Stimulated activated CD8-positive, alpha-beta memory T cell treated with anti-CD3 and anti-CD28 coated beads, Interleukin-15, amount 100 ng/mL, for 1 hour (primary cell): ENCODE measurements at places on chromosomes 6 and 20.

DNA sequence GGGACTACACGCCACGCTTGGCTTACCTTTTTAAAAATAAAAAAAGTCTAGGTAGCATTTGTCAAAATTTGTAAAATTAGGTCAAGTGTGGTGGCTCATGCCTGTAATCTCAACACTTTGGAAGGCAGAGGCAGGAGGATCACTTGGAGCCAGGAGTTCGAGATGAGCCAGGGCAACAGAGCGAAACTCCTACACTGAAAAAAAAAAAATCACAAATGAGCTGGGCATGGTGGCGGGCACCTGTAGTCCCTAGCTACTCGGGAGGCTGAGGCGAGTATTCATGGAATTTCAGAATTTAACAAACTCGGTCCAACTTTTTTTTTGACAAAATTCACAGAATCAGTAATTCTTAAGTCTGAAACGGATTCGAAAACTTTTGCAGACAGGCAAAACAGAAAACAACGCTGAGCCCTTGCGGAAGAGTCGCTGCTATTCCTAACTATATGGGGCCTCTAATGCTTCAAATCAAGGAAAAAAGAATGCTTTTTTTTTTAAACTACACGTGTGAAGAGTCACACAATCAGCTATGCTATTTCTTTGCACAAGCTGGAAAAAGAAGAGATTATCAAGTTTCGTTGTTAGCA lies 62.9 kb downstream of the GTF2H5 start:
- no peak for DNase-seq

GRCh38 chr6:129731428-129731827 lies 21.5 kb upstream of the ARHGAP18 start:
- DNase-seq: no peak

GRCh38 chr20:49935746-49936152 lies 448 bp upstream of the RNF114 start:
- DNase-seq: no peak

GRCh38 chr6:137878486-137879285 lies 11.6 kb downstream of the TNFAIP3 start:
- DNase-seq: no peak

GRCh38 chr6:136535017-136535765 lies 15.0 kb downstream of the MAP7 start:
- no peak for DNase-seq

DNA sequence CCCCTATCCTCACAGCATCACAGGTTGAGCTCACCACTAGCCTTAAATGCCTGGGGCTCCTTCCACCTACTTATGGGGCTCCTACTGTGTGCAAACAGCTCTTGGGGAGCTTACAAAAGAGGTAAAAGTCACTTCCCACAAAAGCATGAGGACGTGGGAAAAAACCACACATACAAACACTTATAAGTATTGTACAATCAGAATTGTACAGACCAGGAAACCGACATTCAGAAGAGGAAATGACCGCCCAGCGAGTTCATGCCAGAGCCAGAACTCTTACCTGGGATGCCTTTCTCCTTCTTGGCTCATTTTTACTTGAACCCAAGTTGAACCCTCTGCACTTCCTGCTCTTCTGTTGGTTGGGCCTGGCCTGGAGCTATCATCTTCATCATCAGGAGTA lies 6.3 kb upstream of the PPP1R16B start:
- no peak for DNase-seq

- no peak for DNase-seq
Observed at GRCh38 chr20:34180460-34181120, 60.6 kb upstream of the ASIP start.

DNA sequence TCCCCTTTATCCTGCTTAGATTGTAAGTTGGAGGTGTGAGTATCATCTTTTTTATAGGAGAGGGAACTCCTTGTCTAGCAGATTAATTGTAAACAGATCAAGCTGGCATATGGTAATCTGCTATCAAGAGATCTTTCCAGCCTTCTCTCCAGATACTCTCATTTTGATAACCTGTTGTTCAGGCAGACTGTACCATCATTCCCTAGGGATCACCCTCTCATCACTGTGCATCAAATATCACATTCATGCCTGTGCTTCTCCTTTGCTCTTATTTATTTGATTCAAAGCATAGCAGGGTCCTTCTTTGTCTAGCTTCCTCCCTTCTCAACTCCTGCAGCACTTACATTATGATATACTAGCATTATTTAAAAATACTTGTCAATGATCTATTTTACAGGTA lies 73.8 kb downstream of the LRRC1 start:
- DNase-seq: no peak

- no peak for DNase-seq
Observed at GRCh38 chr6:72464246-72464645, 157.6 kb upstream of the KCNQ5 start.

- no peak for DNase-seq
Observed at GRCh38 chr20:15599961-15600360, 973.3 kb downstream of the KIF16B start.

DNA sequence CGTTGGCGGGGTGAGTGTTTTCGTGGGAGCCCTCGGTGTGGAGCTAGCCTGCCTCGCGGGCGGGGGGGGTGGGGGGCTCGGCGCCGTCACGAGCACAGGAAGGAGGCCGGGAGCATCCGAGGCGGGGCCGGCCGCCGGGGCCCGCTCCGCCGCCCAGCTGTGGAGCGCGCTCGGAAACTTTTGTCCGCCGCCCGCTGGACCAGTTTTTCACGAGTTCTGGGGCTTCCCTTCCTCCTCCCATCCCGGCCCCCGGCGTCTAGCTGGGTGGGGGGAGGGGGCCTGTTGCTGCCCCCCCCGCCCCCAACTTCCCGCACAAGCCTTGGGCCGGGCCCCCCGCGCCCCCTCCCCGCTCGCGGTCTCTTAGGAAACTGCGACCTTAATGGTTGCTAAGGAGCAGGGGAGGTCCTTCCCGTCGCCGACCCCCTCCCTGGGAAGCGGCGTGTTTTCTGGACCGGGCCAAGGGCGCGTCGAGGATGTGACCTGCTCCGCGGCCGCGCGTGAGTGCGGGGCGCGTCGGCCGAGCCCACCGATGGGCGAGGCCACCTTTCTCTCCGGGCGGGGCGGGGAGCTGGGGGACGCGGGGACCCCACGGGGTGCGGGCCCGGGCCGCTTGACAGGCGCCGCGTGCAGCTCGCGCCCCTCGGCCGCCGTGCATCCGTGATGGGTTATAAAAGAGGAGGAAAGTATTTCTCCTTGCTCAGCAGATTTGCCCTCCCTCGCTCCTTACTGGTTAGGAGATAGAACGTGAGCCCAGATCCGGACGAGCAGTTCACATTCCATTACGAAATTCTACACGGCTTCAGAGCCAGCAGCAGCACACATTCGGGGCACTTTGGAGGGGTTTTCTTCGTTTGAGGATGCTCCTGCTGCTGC lies 1.4 kb downstream of the RREB1 start:
- no peak for DNase-seq

DNA sequence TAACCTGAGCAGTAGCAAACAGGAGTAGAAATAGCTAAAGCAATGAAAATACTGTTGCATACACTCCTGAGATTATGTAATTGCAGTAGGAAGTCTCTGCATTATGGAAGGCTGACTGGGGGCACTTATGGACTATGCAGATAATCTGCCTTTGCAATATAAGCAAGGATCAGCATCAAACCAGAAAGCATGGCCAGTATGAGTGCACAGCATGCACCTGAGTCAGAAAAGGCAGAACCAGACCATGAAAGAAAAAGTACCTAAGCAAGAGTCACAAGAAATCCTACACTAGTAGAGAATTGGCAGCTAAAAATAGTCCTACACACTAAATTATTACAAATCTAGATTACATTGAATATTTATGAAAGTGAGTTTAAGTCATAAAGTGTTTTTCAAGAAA lies 164.3 kb downstream of the KIF6 start:
- no peak for DNase-seq

DNA sequence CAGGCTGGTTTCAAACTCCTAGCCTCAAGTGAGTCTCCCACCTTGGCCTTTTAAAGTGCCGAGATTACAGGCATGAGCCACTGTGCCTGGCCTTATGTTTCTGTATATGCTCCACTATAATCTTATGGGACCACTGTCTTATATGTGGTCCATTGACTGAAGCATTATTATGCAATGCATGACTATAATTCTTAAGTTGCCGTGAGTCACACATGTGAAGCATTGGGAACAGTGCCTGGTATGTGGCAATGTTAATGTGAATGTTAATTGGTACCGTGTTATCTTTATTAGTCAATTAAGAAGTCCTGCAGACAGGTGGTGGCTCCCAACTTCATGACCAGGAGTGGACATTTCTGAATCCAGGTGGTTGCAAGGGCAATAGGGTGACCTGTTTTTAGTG lies 14.7 kb upstream of the ASXL1 start:
- no peak for DNase-seq

GRCh38 chr20:8518878-8519277 lies 386.8 kb downstream of the PLCB1 start:
- DNase-seq: no peak

- no peak for DNase-seq
Observed at GRCh38 chr6:87364602-87365252, 20.1 kb downstream of the C6orf163 start.

GRCh38 chr20:49446808-49447207 lies 35.7 kb downstream of the KCNB1 start:
- no peak for DNase-seq

- DNase-seq: no peak
Observed at GRCh38 chr6:32960563-32960962, 7.7 kb upstream of the HLA-DMA start.

DNA sequence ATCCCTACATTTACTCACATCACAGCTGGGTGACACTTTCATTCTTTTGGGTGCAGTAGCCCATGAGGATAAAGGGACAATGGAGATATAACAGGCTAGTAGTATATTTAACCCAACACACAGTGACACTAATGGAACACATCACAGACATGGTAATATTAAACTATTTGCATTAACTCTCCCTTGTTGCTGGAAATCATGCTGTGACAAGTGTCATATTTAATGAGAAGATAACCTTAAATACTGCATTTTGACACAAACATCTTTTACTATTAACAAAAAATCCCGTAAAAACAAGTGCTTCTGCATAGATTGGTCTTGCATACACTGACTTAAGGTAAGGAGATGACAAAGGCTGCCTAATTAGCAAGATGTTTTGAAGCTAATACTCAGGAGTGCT lies 45.5 kb downstream of the CNR1 start:
- DNase-seq: no peak

- no peak for DNase-seq
Observed at GRCh38 chr20:8777911-8778310, 291.0 kb upstream of the PLCB4 start.

GRCh38 chr6:314377-314776 lies 22.1 kb downstream of the DUSP22 start:
- DNase-seq: no peak

DNA sequence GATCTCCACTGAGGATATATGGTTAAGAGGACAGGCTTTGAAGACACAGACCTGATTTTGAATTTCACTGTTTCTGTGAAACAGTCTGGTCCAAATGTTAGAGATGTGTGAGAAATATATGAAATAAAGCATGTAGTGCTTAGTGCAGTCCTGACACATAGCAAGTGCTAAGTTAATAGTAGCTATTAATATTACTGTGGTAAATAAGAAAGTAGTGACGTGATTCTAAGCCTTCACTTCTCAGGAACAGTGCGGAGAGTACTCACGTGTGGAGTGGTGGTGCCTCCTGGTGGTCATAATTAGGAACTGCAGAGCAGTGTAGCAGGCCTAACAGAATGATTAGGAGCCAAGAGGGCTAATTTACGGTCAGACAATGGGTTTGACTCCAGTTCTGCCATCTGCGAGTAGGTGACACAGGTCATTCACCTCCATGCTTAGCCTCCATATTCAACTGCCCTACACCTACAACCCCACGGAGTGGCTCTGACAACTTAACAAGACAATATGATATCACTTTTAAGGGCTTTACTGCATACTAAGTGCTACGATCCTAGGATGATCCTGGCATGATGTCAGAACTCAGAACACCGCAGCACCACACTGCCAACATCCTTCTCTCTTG lies 106.2 kb downstream of the JPH2 start:
- DNase-seq: peak; percentile 71

- DNase-seq: no peak
Observed at GRCh38 chr6:20704325-20705025, 170.2 kb downstream of the CDKAL1 start.

- DNase-seq: no peak
Observed at GRCh38 chr6:36833182-36833789, 6.0 kb downstream of the CPNE5 start.

DNA sequence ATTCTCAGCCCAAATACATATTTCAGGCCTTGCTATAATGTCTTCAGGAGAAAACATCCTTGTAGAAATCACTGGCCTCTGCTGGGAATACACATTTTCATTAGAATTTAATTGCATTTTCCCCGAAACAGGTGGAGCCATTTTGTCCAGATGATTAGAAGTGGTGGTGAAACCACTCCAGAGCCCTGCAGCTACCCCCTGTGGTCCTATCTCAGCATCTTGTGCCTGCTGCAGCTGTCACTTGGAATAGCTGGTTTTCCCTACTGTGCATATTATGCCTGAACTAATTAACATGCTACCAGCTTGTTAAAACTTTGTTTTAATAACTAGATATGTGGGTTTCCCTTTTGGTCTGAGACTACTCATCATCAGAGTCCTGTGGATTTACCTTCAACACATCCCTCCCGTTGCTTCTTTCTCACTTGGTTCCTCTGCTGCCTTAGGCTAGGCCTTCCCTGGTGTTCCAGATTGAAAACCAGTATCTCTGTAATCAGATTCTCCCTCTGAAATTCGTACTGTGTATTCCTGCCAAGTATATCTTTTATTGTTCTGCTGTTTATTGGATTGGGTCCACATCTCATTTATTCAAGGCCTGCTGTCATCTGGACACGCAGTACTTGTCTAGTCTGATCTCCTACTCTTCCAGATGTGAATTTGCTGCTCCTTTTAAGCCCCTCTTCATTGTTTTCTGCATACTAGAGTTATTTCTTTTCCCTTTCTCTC lies 15.2 kb downstream of the DNAH8 start:
- no peak for DNase-seq
